ENCODE measurements at places on chromosomes 3 and 15. TPM values are rescaled to one million over a fixed set of nuclear protein-coding genes. Genes with fewer than 3 reads are reported as not detected.
A peak's percentile ranks its signal among the peaks of the same experiment; 100 is the strongest.

DNA sequence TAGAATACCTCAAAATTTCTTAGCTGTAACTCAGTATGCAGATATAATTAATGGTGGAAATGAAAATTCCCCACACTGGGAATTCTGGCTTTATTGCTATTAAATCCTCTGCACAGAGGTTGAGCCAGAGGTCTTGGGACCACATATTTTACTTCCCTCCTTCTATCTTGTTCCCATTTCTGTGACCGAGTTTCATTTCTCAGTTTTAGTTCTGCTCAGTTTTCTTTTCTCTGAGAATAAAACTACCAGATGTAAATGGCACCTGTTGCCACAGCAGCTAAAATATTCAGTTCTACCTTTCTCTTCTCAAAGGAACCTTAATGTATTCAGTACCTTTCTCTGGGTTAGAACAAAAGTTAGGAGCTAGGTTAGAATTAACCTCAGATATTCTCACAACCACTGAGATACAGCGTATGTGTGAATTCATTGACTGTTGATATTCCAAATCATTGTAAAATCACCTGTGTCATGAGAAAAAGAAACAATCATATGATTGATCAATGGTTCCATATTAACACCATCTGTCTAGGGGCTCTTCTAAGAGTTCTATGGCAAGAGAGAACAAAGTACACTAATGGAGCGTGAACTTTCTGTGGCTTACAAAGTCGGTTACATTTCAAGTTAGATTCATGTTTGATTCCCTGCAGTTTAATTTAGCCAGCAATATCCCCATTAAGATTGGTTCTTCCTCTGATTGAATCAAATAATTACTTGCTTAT, 374.1 kb downstream of the EFHB start:
- no peaks in the 10 kb centered on the region for H3K36me3 ChIP-seq
- no peak overlapping the region for H3K27ac ChIP-seq
- no peak overlapping the region for H3K4me3 ChIP-seq
- no peaks in the 10 kb centered on the region for H3K4me1 ChIP-seq
- DNase-seq: no peak
- no peaks in the 10 kb centered on the region for H3K27me3 ChIP-seq

- peaks cover 13% of the 10 kb centered on the region for H3K4me1 ChIP-seq
- no peak overlapping the region for H3K27ac ChIP-seq
- no peak for DNase-seq
- H3K27me3 ChIP-seq: no peaks in the 10 kb centered on the region
- no peak overlapping the region for H3K4me3 ChIP-seq
- H3K36me3 ChIP-seq: peaks cover 23% of the 10 kb centered on the region
Observed at GRCh38 chr3:129650256-129650872, 43.9 kb upstream of the PLXND1 start.

DNA sequence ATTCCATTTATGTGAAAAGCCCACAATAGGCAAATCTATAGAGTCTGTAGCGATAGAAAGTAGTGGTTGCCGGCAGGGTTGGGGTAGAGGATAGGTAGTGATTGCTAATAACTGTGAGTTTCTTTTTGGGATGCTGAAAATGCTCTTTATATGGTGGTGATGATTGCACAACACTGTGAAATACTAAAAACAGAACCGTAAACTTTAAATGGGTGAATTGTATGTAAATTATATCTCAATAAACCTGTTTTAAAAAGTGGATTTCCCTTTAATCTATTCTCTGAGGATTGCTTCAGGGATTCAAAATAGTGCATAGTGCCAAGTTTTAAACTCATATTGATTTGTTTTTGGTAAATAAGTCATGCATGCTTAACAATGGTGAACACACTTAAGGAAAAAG, 140.2 kb downstream of the LPP start:
- no peaks in the 10 kb centered on the region for H3K4me1 ChIP-seq
- peak overlapping the region; percentile 75 for H3K27ac ChIP-seq
- DNase-seq: no peak
- no peaks in the 10 kb centered on the region for H3K36me3 ChIP-seq
- no peak overlapping the region for H3K4me3 ChIP-seq
- no peaks in the 10 kb centered on the region for H3K27me3 ChIP-seq

DNA sequence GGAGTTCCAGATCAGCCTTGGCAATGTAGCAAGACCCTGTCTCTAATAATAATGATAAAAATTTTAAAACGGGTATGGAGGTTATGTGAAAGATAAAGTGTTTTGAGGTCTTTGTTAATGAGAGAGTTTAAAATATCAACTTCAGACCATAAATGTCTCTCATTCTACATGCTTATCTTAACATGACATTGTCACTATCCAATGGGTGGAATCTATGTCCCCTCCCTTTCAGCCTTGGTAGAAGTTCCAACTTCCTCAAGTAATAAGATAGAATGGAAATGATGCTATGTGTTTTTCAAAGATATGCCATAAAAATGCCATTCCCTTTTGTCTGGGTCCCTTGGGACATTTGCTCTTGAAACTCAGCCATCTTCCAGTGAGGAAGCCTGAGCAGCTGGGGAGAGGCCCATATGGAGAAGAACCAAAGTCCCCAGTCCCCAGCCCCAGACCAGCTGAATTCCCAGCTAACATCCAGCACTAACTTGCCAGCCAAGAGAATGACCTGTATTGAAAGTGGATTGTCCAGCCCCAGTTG, 17.0 kb downstream of the RPSA start:
- H3K36me3 ChIP-seq: no peaks in the 10 kb centered on the region
- no peak for DNase-seq
- no peaks in the 10 kb centered on the region for H3K4me1 ChIP-seq
- H3K27ac ChIP-seq: no peak overlapping the region

DNA sequence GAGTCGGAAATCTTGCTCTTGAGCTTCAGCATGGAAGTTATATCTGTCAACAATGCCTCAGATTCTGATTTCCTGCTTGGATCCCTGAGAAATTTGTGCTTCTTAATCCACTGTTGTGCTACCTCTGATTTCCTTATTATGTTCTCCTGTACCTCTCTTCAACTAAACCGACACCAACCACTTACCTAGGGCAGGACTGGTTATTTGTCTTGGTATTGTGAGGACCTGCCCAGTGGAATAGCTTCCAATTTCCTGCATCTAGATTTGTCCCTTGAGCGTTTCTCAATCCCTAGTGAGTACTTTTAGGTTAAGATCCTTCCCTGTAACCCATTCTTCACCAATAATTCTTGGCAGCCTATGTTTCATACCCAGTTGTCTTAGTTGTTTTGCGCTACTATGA, 720.5 kb upstream of the ZNF385D start:
- H3K27ac ChIP-seq: no peak overlapping the region
- no peaks in the 10 kb centered on the region for H3K36me3 ChIP-seq
- H3K27me3 ChIP-seq: no peaks in the 10 kb centered on the region
- no peak overlapping the region for H3K4me3 ChIP-seq
- no peaks in the 10 kb centered on the region for H3K4me1 ChIP-seq

Gene THSD4
- total RNA-seq: 18.4 TPM

Gene GOLGA6A
- 1.3 TPM for total RNA-seq

Gene PRTG
- total RNA-seq: 0.12 TPM

Data from right lobe of liver (tissue), 6 donors.